ENCODE measurements at places on chromosomes 12 and 14. TPM values are rescaled to one million over a fixed set of nuclear protein-coding genes. Genes with fewer than 3 reads are reported as not detected.

GRCh38 chr12:67430708-67431335 lies 161.7 kb downstream of the CAND1 start:
- no peak for DNase-seq

IFNG-AS1 gene
- not detected for polyA plus RNA-seq

- DNase-seq: no peak
Measured at GRCh38 chr12:26680727-26681455, 152.1 kb downstream of the ITPR2 start.

- no peak for DNase-seq
Measured at GRCh38 chr12:82817368-82817767, 130.7 kb downstream of the TMTC2 start.

DNA sequence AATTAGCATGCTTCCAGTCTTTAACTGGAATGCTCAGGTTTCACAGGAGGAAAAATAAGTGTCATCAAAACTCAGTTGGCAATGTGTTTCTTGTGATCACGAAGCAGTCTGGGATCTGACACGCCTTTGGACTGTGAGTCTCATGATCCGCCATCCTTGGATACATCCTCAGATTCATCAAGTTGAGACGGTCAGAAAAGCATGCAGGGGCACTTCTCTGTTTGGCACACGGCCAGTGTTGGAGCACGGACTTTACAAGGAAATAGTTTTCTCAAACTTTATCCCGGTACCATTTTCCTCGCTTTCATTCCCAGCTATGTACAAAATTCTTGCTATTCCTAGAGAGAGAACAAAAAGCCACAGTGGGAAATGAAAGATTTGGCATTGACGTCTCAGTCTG lies 88.4 kb upstream of the PARP11 start:
- DNase-seq: no peak

ABCD2 gene
- polyA plus RNA-seq: 0.10 TPM

DNA sequence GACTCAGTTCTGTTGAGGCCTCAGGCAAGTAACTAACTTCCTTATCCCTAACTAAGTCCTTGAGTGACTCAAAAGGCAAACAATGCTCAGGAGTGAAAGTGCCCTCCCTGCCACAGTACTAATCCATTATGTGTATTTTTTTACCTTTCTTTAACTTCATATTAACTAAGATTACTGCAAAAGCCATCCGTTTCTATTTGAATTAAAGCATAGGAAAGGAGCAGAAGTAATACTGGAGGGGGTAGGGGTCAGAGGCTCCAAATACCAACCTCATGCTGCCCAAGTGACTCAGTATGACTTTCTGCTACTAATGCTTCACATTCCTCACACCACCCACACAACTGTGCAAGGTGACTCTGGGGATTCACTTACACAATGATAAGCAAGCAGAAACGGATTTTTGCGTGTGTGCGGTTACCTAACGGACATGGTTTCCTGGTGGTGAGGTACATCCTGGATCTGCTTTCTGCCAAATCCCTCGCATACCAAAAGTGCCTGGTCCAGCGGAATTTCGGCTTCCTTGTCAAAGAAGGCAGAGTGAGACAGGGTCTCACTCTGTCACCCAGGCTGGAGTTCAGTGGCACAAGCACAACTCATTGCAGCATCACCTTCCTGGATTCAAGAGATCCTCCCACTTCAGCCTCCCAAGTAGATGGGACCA lies 25.1 kb downstream of the MOK start:
- DNase-seq: no peak

DNA sequence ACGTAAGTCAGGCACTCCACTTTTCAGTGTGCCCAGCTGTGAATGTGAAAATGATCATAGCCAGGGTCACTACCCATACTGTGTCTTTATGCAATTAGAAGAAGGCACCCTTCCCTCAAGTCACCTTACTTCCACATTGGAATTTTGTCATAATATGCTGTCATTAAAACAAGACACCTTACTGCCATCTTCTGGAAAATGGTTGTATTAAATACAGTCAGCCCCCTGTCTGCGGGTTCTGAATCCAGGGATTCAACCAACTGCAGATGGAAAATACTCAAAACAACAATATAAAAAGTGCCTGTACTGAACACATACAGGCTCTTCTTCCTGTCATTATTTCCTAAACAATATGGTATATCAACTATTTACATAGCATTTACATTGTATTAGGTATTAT lies 70.2 kb upstream of the TBX5 start:
- peak; percentile 44 for DNase-seq

CSAD gene
- polyA plus RNA-seq: 32.2 TPM

DNAJC22 gene
- polyA plus RNA-seq: 5.3 TPM

CLEC1B gene
- polyA plus RNA-seq: not detected

DNA sequence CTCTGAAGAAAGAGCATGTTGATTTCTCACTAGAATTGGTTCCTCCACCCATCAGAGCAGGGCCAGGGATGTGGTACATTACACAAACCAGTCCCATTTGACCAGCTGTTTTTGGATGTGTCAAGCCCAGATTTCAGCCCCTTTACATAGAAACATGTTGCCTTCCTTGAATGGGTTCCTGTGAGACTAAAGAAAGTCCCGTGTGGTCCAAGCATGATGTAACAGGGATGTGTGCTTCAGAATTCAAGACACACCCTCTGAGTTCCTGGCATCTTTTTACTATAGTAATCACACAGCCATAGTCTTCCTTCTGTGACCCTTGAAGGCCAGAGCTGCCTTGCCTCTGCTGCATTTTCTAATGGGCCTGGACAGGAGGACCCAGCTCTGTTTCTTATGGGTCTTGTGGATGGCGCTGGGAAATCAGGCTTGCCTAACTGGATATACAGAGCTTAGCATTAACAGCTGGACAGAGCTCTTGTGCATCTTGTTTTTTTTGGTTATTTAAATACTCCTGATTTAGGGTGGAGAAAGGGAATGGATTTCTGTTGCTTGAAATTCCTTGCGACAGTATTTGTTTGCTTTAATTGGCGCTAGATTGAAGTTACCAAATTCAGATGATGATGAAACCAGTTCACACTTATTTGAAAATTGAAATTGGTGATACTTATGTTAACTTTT lies 341.0 kb downstream of the ZFP36L1 start:
- no peak for DNase-seq

YARS2 gene
- 16.5 TPM for polyA plus RNA-seq

- no peak for DNase-seq
Measured at GRCh38 chr12:62562846-62563245, 96.2 kb downstream of the MON2 start.

SSPN gene
- 5.9 TPM for polyA plus RNA-seq

- DNase-seq: no peak
Measured at GRCh38 chr14:37417833-37418232, 177.2 kb downstream of the FOXA1 start.

DNA sequence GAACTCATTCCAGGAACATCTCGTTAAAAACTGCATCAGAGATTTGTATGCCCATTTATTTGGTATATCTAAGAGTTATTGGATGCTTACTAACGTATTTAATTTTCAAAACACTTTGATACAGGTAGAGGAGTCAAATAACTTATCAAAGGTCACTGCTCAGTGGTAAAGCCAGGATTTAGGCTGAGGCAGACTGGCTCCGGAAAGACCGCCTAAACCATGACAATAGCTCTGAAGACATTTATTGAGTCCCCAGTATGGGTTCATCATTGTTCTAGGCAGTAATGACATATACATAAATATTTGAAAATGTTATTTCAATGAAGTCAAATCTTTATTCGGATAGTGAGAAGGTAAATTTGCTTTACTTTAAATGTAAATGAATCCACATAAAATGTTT lies 30.3 kb downstream of the WBP11 start:
- no peak for DNase-seq

GALNT9 gene
- not detected for polyA plus RNA-seq

GRCh38 chr12:121717041-121717699 lies 4.6 kb downstream of the TMEM120B start:
- DNase-seq: no peak

KNTC1 gene
- 13.2 TPM for polyA plus RNA-seq

DNA sequence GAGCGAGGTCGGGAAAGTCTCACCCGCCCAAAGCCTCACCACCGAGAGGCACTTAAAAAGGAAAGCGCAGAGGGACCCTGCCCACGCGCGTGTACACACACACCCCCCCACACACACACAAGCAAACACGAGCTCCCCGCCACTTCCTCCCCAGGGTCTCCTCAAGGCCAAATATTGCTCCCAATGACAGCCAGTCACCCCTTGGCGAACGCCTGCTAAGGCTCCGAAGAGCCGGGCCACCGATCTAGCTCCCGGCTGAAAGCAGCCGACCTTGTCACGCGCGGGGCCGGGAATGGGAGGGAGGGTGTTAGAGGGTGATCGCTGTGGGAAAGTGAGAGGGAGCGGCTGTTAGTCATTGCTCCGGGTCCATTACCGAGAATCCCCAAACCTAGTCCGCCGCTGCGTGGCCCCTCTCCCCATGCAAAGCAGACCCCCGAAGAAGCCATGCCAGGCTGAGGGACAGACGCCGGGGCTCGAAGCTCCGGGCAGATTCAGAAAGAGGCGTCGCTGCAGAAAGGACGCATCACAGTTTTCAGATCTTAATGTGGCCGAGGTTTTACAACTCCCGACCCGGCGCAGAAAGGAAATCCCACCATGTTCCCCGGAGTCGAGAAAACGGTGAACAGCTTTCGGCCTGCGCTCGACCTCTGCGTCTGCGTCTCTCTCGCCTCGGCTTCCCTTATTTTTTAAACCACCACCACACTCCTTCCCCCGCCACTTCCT lies 2.6 kb downstream of the BMP4 start:
- DNase-seq: peak; percentile 46

NKX2-8 gene
- not detected for polyA plus RNA-seq

- no peak for DNase-seq
Measured at GRCh38 chr14:75196468-75196867, 20.1 kb upstream of the TMED10 start.

GRCh38 chr14:68734231-68734732 lies 58.6 kb downstream of the ZFP36L1 start:
- no peak for DNase-seq

KCNK13 gene
- not detected for polyA plus RNA-seq

DNA sequence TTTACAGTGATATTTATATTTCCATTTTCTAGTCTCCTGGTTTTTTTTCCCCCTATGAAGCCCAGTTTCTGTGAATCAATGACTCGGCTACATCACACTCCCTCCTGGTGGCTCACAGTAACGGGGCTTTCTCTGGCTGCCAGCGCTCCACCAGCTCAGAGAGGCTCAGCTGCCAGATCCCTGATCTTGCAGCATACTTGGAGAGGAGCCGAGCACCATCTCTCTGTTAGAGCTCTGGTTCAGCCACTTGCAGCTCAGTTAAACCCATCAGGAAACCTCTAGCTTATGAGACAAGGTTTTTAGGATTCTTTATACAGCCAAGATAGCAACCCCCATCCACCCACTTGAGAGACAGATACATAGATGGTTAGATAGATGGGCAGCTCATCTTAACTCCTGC lies 74.6 kb downstream of the CIT start:
- DNase-seq: no peak
